ENCODE measurements at places on chromosomes 12 and 14.
A peak's percentile ranks its signal among the peaks of the same experiment; 100 is the strongest.

- no peak for DNase-seq
Measured at GRCh38 chr12:90630006-90630405, 325.0 kb downstream of the CCER1 start.

- DNase-seq, result no peak
Measured at GRCh38 chr12:109264943-109265650, 44.0 kb downstream of the FOXN4 start.

- DNase-seq, result no peak
Measured at GRCh38 chr14:22300646-22301045, 288.4 kb downstream of the DAD1 start.

GRCh38 chr12:113161415-113162016 is 12.0 kb downstream of the CFAP73 start:
- peak; percentile 97 for DNase-seq

DNA sequence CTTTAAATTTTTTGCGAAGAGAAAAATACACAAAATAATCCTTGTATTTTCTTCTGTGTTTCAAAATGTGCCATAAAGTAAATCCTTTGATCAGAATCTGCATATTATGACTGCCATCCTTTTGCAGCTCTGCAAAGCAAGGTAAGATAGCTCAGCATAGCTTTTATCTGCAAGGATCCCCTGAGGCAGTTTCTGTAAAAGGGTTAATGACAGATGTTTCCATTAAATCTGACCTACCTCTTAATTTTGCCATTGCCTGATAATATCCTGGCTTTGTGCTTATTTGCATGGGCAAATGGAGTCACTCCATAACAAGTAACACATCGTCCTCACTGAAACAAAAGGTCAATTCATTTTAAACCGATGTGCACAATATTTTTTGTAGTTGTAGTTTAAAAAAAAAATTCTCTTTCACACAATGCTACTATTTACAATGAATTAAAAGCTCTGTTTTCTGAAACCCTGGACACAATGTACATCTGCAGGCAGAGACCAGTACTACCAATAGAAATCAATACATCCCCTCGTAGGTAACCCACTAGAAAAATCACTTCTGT is 108.5 kb upstream of the SOX5 start:
- DNase-seq, result no peak

DNA sequence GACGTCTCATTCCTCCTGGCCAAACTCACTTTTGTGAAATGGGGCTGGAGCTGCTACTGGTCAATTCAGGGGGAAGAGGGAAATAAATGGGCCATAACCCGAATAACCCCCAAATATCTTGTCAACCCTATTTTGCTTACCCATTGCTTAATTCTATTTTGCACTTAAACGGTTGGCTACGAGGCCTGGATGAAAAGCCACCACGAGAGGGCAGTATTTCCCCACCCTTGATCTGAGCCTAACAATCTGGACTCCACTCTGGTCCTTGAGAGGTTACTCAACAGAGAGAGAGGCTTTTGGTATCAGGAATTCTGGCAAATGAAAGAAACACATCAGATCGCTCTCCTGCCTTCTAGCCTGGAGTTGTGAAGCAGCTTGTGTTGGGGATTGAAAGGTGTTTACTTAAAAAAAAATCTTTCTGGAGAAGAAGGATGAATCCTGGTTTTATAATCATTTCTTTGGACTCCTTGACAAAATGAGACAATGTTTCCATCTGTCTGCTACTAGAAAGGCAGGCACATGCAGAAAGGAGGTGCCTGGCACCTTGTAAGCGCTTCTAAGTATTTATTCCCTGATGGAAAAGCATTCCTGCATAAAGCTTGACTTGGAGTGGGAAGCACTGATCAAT is 22.4 kb upstream of the FBXO21 start:
- peak; percentile 85 for DNase-seq

- no peak for DNase-seq
Measured at GRCh38 chr14:32027255-32027939, 49.7 kb upstream of the ARHGAP5 start.

DNA sequence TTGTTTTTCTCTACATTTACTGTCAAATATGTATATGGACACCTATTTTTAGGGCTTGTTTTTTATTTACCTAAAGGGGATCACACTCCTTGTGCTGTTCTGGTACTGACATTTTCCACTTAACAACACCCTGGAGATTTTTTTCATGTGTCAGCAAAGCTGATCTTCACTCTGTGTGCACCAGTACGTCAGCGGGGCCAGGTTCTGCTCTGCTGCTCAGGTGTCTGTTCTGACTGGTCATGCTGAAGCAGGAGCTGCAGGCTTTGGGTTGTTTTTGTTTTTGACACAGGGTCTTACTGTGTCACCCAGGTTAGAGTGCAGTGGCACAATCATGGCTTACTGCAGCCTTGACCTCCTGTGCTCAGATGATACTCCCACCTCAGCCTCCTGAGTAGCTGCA is 81.9 kb upstream of the CCND2 start:
- no peak for DNase-seq

DNA sequence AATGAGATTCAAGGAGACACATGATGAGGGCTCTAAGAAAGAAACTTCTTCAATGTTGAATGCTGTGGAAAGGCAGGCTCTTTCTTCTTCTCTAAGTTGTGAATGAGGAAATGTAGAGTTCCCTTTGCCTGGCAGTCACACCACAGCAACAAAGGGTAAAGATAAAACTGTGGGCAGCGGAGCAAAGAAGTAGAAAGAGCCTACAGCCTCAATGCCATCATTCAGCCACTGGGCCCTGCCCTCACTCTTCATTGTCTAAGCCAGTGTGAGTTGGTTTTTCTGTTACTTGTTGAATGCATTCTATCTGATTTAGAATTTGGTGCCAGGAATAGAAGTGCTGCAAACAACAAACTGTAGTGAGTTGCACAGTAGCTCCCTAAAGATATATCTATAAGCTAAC is 12.2 kb downstream of the SDR9C7 start:
- DNase-seq, result no peak

DNA sequence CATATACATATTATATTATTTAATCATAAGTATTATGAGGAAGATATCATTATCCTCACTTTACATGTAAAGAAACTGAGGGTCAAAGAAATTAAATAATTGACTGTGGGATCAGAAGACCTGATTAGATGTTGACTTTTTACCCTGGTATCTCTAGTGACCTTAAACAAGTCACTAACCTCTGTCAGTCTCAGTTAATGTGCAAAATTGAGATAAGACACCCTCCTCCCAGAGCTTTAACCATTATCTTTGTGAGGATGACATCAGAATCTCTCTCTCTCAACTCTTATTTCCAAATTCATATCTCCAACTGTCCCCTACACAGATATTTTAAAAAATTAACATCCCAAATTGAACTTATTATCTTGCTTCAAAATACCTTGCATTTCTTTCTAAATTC is 177.8 kb downstream of the KLHL28 start:
- no peak for DNase-seq

DNA sequence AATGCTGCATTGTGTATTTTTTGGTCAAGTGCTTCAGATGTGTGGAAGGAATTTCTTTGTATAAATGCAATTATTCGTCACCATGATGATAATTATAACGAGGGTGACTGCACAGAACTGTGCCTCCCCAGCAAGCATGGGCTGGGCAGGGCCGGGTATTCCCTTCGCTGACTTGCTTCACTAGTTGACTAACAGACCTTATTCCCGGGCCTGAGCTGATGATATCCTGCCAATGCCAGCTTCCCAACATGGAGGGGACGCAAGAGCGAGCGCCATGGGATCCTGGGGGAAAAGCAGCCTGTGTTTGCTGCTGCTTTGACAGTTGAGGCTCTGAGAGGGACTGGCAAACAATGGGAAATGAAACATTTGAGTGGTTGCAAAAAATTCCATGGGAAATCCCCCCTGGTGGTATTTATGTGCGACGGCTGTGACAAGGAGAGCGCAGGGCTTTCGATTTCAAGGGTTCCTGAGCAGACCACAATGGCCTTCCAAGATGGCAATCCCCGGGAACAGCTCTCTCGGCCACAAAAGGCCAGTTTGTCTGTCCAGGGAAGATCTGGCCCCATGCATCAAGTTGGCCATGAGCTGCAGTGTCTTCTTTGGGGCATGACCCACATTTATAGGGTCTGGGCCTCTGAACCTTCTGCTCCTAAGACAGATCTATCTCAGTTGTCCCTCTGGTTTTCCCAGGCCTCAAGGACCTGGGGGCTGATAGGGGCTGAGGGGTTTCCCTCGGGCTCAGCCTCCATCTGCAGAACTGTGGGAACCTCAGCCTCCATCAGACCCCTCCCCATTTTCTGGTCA is 21.9 kb upstream of the MAP1LC3B2 start:
- no peak for DNase-seq

DNA sequence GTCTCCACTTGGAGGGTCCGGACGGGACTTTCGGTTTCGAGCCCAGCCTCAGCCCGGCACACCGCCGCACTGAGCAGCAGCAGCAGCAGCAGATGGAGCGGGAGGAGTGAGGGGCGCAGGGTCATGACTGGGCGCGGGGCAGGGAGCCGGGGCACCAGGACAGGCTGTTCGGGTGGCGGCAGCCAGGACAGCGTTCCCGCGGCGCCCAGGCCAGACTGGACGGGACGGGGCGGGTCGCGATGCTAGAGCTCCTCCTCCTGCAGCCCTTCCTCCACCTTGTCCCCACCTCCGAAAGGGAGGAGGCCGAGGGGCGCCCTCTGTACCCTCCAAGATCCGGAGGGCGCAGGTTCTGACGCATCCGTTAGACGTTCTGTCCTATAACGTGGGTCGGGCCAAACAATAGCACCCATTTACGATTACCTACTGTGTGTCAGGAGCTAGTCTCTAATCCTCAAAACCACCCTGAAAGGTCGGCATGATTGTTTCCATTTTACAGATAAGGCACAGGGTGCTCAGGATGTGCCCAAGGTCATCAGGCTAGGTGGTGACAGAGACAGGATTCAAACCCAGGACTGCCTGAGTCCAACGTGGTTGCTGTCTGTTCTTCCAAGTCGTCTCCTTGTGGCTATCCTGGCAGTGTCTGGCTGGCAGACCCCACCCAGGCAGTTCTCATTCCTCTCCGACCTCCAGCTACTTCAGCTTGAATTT is at the start of gene FKBP11:
TSS of gene FKBP11 (minus strand) at position 189 of the 708 bp plus-strand sequence. CDS start at position 125, 64 bp downstream.
- peak; percentile 33 for DNase-seq

GRCh38 chr12:113194971-113195391 is 9.5 kb downstream of the RITA1 start:
- no peak for DNase-seq

- DNase-seq, result no peak
Measured at GRCh38 chr12:21718403-21718802, 56.1 kb downstream of the KCNJ8 start.

GRCh38 chr12:83666690-83667089 is 980.0 kb downstream of the TMTC2 start:
- no peak for DNase-seq

Data from ELF-1 (cell line).